ENCODE measurements at places on chromosomes 1 and 21.

- no peak for DNase-seq
Observed at GRCh38 chr1:1351511-1352427, 2.6 kb upstream of the DVL1 start.

DNA sequence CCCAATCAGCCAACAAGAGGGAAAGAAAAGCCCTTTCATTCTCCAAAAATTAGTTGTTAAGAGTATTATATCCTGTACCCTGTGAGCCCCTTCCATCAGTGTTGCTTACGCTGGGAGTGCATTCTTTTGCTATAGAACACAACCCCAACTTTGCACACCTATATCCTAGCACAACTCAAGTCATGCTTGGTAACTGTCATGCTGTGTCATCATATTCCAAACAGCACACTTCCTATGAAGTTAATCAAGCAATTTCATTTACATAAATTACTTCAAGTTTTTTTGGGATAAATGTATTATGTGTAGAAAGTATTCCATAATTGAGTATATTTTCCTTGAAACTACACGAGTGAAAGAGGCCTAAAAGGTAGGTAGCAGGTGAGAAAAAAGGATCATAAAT lies 20.0 kb downstream of the FUBP1 start:
- no peak for DNase-seq

GRCh38 chr1:52707927-52708655 lies 9.9 kb upstream of the COA7 start:
- DNase-seq = no peak

- DNase-seq = no peak
Observed at GRCh38 chr1:44834328-44834727, 8.7 kb downstream of the PTCH2 start.

GRCh38 chr1:219433001-219433400 lies 179.9 kb downstream of the ZC3H11B start:
- no peak for DNase-seq

DNA sequence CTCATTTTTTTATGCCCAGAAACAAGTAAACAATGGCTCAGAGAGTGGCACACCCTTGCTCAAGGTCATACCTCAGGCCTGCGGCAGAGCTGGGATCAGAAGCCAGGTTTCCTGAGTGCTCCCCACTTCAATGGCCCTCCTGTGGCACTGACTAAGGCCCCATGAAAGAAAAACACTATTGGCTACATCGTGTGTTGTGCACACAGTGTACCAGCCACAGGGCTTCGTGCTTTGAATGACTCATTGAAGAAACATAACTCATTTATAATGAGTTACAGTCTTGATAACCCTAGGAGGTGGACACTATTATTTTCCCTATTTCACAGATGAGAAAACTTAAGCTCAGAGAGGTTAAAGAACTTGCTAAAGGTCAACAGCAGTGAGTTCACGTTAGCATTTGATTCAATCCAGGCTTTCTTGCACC lies 91.2 kb downstream of the TRABD2B start:
- DNase-seq = no peak

- DNase-seq = no peak
Observed at GRCh38 chr1:168719306-168720111, 9.5 kb downstream of the DPT start.

DNA sequence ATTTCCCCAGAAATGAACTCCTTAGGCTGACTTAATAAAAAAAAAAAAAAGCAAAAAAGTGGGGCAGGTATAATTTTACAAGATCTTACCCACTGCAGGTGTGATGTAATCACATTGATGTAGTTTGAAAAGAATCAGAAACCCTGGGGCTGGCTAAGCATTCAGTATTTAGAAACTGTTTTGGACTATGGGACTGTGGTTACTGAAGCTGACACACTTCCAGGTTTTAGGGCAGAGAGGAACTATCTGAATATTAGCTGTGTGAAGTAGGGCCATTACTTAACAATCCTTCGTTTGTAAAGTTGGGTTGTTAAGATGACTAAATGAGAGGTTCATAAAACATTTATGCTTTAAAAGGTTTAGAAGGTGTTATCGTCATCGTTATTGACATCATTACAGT lies 165.3 kb downstream of the FASLG start:
- no peak for DNase-seq

- DNase-seq = no peak
Observed at GRCh38 chr1:150760013-150760412, 5.6 kb downstream of the CTSS start.

DNA sequence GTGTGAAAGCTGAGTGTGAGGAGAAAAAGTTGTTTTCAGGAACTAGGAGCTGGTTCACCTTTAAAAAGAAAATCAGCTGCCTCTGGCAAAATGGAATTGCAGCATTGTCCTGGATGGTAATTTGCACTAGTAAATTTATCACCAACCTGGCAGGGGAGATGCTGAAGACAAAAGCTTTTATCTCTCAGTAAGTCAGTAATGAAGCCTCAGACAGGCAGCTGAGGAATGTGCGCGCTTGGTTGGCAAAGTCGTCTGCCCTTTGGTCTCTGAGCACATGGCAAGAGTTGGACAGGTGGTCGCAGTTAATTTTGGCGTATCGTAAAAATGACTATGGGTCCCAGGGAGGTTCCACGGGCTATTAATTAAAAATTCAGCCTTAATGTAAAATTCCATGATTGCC lies 131.9 kb downstream of the BACH1 start:
- no peak for DNase-seq

GRCh38 chr1:25109531-25109951 lies 122.8 kb downstream of the SYF2 start:
- no peak for DNase-seq

GRCh38 chr1:93435443-93435842 lies 12.5 kb upstream of the FNBP1L start:
- DNase-seq = no peak

DNA sequence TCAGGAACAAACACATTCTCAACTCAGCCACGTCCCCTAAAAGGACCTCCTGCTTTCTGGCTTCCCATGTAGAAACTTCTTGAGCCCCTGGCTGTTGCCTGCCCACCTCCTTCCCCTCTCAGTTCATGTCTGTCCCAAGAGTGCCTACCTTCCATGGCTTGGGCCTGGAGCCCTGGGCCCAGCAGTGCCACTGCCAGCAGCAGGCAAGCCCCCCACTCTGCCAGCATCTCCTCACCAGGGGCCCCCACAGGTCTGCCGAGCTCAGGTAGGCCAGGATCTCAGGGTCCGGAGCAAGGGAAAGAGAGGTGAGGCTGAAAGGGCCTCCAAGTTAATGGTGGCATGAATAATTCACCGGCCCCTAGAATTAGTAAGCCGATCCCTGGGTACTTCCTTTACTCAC lies at the start of gene CDCP2:
Gene CDCP2, minus strand, starts transcription at position 305 of the 400 bp plus-strand sequence. Its CDS starts 78 bp downstream, at position 227.
- no peak for DNase-seq

GRCh38 chr21:45152265-45152746 lies 77.9 kb downstream of the ADARB1 start:
- peak; percentile 63 for DNase-seq

DNA sequence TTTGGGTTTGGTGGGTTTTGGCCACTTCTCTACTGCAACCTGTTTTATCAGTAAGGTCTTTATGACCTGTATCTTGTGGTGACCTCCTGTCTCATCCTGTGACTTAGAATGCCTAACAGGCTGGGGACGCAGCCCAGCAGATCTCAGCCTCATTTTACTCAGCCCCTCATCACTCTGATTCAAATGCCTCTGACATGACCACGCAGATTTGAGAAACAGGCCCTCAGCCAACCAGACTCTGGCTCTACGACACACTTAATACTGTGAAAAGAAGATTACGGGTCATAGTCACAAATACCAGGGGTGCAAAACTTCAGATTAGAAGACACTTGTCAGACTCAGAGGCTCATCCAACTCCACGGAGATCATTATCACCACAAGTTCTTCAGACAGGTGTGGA lies 28.3 kb upstream of the KIF26B start:
- DNase-seq = no peak

DNA sequence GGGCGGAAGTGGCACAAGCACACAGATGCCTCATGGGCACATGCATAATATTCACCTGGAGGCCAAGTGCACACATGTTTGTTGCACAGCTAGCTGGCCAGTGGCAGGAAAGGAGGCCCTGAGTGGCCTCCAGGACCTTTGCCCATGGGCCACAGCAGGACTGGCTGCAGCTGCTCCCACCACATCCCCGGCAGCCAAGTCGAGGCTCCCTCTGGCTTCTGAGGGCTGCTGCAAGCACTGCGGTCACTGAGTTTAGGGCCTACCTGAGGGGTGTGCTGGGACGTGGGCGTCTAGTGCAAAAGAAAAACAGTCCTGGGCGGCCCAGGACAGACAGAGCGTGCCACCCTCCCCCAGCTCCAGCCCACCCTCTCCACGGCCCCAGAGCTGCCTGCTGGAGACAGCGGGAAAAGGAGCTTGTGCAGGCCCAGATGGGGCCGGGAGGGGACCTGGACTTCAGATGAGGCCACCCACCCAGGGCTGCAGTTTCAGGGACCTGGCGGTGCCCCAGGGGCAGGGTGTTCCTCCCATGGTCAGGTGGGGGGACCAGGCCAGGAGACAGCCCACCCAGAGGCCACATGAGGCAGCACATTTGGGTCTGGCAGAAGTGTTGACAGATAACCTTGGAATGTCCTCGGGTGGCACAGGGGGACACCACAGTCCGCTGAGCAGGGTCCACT lies 265.9 kb upstream of the VAMP3 start:
- DNase-seq = no peak

- no peak for DNase-seq
Observed at GRCh38 chr1:51960262-51960661, 30.2 kb downstream of the RAB3B start.

DNA sequence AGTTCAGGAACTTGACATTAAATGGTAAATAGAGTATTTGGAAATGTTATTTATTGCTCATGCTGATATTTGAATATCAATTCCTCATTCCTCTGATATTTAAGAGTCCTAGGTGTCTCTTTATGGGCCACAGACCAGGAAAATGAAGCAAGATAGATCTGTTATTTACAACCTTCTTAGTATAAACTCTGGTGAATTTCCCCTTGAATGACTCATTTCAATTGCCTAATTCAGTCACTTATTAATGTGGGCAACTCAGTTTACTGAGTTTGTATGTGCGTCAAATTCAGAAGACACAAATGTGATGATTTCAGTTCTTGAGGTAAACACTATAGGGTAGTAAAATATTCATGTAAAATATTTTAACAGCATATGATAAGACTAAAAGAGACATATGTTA lies 1404.4 kb upstream of the PRMT6 start:
- no peak for DNase-seq

- DNase-seq = no peak
Observed at GRCh38 chr21:26389971-26390641, 183.0 kb downstream of the CYYR1 start.

GRCh38 chr1:196501760-196502428 lies 106.3 kb downstream of the KCNT2 start:
- no peak for DNase-seq

DNA sequence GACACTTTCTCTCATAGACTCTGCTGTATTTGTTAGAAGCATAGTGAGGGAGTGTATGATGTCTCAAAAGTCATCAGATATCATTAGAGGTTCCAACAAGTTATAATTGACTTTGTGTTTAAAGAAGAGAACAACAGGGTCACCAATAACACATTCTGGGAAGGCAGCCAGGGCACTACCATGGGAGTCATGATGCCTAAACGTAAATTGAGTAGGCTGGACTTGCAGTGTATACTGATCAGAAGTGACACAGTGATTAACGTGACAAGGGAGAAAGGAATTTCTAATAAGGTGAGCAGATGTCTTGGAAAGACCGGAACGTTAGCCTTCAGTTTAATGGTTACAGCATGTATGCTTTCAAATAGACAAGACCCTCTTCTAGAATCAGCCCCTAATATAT lies 973.2 kb downstream of the NCAM2 start:
- DNase-seq = no peak

DNA sequence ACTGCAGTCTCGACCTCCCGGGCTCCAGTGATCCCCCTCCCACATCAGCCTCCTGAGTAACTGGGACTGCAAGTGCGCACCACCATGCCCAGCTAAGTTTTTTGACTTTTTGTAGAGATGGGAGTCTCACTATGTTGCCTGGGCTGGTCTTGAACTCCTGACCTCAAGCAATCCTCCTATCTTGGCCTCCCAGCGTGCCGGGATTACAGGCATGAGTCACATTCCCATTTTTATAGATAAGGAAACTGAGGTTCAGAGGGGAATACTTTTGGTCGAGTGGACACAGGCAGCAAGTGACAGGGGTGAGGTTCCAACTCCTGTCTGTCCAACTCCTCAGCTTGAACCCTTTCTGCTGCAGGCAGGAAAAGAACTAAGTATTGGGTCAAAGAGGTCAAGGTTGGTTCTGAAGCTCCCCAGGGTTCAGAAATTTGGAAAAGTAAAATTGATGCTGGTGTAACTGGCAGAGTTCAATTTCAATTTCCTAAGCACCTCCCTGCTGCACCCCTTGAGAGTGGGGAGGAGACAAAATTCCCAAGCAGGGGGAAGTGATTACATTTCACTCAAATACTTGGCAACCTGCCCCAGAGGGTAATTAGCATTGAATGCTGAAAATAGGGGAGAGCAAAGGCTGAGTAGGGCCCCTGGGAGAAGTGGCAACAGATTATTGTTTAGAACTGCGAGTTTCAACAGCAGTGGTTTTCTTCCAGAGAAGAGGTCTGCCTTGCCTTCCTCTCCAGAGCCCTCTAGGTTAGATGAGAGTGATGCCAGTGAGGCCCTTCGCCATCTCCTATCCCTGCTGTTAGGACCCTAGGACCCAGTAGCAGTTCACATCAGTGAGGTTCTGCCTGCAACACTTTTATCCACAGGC lies 17.5 kb upstream of the ALPL start:
- DNase-seq = peak; percentile 41

DNA sequence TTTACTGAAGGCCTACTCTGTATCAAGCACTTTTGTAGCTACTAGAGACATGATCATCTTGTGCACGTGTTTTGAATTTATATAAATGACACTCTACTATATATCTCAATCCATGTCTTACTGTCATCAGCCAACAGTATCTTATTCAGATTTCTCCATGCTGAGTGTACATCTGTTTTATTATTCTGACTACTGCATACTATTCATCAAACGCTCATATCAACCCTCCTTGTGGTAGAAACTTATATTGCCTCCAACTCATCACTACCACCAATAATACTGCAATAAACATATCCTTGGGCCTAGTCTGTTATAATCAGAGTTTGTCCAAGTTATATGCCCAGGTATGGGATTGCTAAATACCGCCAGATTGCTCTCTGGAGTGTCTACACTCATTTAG lies 81.6 kb upstream of the IRF2BP2 start:
- no peak for DNase-seq

- DNase-seq = no peak
Observed at GRCh38 chr1:50179639-50180038, 70.9 kb downstream of the ELAVL4 start.

GRCh38 chr1:54464477-54465146 lies 58.4 kb upstream of the SSBP3 start:
- no peak for DNase-seq

DNA sequence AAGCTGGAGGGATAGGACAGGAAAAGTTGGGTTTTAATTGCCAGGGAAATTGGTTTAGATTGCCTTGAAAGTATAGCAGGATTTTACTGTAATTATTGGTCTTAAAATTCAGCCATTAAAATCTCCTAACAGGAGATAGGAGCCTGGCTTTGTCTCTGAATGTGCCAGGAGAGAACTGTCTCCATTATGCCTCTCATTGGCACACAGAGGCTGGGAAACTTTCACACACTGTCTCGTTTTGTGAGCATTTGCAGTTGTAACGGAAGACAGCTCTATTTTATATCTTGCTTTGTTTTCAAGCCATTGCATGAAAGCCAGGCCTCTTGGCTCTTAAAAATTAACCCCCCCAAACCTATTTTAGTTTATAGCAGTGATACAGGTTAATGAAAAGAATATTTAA lies 12.5 kb downstream of the DNAJC6 start:
- DNase-seq = no peak

- DNase-seq = no peak
Observed at GRCh38 chr1:219322766-219323165, 149.1 kb downstream of the LYPLAL1 start.

Measured in iPS-NIHi11 (cell line).